D341Med (cell line): ENCODE measurements at places on chromosomes 11 and 22.

DNA sequence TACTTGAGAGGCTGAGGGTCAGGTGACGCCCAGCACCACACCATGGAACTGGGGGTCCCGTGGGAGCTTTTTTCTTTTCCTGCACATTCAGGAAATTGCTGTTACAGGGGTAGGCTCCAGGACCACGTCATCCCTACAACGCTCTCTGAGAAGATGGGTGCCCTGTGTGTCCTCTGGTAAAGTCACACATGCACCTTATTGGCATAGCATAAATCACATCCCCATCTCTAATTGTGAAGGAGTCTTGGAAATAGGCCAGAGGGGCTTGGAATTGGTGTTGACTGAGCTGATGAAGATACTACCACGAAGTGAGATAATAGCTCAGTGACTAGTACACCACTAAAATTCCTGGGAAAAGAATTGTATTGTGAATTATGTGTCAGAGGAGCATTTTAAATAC is 57.6 kb downstream of the TNRC6B start:
- no peak for DNase-seq

- no peak for DNase-seq
Measured at GRCh38 chr11:1012740-1013630, 23.5 kb downstream of the MUC6 start.

DNA sequence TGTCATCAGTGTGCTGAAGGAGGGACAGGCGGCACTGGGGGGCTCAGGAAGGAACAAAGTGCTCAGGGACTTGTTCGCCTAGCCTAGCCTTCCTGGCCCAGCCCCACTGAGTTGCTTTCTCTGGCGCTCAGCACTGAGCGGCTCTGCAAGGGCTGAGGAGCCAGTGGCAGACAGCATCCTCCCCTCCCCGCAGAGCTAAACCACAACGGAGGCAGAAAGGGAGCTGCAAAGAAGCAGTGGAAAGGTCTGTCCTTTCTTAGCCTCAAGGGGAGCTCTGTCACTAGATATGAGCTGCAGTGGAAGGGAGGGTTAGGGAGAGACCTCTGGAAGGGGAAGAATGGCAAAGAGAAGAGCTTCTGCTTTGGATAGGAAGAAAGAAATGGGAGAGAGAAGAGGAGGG is 89.7 kb upstream of the PHOX2A start:
- no peak for DNase-seq

DNA sequence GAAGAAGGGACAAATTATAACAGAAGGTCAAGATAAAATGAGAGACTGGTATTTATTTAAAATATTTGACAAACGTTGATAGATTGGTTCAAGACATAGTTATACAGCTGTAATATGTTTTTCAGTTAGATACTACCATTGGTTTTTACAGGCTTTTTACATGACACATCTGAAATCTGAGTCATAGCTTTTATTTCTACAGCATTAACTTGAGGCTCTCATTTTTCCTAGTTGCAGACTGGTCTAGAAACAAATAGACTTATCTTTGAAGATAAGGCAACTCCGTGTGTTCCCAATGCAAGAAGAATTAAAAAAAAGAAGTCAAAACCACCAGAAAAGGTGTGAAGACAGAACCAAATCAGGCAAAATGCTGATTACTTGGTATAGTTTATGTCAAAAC is 31.3 kb downstream of the CEP57 start:
- DNase-seq: no peak

DNA sequence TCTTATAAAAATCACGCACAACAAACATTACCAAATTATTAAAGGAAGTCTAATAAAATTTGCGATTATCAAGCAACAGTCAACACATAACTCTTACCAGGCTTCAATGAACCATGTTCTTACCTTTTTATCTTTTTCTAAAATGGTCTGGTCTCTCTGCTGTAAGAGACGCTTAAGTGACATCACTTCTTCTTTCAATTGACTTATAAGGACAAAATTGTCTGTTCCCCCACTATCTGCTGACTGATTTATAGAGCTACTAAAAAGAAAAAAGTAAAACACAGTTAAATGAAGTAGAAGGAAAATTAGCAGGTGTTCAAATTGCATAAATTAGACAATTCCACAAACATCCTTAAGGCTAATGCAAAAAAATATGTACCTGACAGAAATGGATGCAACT is 10.9 kb downstream of the FAM76B start:
- no peak for DNase-seq

- no peak for DNase-seq
Measured at GRCh38 chr11:46335271-46335670, 12.0 kb upstream of the DGKZ start.

GRCh38 chr11:120357620-120358019 is 21.4 kb downstream of the ARHGEF12 start:
- DNase-seq: no peak

DNA sequence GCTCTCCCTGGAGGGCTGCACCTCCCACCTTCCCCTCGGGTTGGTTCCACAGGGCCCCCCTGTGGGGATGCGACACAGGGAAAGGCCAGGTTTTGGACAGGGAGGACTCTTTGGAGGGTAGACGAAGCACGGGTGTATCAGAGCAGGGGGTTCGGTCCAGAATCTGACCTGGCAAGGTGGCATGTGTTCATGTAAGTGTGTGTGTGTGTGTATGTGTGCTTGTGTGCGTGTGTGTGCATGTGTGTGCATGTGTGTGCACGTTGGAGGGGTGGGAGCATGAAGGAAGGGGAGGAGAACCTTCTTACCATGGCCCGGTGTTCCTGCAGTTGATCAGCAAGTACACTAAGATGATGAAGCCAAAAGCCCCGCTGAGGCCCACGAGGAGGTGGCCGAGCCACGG is 14.7 kb downstream of the IL2RB start:
- no peak for DNase-seq
